Stimulated activated CD4-positive, alpha-beta T cell treated with anti-CD3 and anti-CD28 coated beads, Interleukin-12 subunit alpha, Interleukin-12 subunit beta, amount 100 ng/mL, for 24 hours (primary cell): ENCODE measurements at places on chromosomes 3 and 15.
A peak's percentile ranks its signal among the peaks of the same experiment; 100 is the strongest.

DNA sequence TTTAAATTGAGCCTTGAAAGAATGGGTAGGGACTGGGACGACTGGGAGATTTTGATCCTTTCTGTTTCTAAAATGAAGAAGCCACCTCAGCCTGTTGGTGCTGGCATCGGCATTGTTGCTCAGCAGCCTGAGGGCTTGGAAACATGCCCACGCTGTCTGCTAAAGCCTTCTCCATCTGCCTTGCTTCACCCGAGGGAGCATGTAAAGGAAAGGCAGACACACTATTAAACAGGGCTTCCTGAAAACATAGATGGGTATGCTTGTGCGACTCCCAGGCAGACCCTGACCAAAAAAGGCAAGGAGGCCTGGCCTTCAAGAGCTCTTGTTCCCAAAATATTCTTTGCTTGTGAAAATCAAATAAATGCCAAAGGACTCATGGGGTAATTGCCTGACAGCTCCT, 84.2 kb upstream of the SLC4A7 start:
- DNase-seq = no peak

DNA sequence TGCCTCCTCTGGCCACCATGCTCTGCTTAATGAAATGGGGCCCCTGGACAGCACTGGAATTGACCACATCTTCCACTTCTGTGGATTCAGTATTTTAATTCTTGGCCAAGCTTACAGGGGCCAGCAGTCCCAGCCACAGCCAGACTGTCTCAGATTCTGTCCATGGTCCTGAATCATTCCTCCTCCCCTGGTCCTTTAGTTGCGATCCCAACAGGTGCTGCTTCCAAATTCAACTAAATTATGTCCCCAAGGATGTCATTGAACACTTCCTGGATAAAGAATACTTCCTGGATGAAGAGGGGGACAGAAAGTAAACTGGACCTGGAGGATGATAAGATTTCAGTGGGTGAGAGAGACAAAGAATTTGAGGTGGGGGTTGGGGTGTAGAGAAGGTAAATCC, 111.1 kb upstream of the FOXB1 start:
- no peak for DNase-seq

GRCh38 chr15:28165791-28166190, 66.7 kb upstream of the OCA2 start:
- DNase-seq = no peak

- DNase-seq = no peak
Observed at GRCh38 chr3:33687406-33688010, 30.5 kb downstream of the CLASP2 start.

DNA sequence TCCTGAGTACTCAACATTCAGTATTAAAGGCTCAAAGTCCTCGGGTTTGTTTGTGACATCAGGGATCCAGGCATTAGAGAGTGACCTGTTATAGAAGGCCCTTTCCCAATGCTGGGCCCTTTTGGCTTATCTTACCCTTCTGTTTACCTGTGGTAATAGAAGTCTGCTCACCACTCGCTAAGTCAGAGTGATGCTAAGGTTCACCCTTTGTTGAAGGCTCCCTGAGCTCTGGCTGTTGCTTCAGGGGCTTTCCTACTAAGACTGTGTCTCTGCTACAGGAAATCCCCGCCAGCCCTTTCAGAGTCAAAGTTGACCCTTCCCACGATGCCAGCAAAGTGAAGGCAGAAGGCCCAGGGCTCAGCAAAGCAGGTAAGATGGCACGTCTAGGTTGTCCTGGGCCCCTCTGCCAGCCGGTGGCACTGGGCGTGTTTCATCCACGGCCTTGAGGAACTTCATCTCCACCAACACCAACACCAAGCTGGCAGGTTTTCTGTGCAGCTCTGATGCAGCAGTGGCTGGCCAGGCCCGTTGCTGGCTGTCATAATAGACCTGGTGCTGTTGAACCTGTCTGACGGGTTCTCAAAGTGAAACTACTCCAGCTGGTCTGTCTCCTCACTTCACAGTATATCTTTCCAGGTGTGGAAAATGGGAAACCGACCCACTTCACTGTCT, 99.1 kb downstream of the DNASE1L3 start:
- no peak for DNase-seq

GRCh38 chr3:46078712-46079400, 51.6 kb upstream of the XCR1 start:
- DNase-seq = peak; percentile 89

DNA sequence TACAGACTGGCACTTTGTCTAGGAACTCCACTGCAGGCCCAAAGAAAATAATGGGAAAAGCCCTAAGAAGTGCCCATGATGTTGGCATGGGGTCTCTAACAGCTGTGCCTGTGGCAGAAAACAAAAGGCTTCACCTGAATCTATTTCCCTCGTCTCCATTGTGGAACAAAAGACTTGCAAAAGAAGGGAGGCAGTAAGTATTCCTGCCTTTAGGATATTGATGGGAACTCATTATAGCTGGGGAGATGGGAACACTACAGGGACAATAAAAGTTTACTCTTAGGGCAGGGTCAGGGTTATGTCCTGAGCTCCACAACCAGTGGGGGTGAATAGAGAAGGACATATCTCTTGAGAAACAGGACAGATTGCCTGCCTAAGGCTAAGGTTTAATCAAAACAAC, 930.6 kb upstream of the EPHA6 start:
- no peak for DNase-seq

GRCh38 chr3:134197681-134198261, 52.9 kb downstream of the RYK start:
- DNase-seq = no peak

GRCh38 chr3:124648551-124648950, 81.7 kb upstream of the UMPS start:
- no peak for DNase-seq

DNA sequence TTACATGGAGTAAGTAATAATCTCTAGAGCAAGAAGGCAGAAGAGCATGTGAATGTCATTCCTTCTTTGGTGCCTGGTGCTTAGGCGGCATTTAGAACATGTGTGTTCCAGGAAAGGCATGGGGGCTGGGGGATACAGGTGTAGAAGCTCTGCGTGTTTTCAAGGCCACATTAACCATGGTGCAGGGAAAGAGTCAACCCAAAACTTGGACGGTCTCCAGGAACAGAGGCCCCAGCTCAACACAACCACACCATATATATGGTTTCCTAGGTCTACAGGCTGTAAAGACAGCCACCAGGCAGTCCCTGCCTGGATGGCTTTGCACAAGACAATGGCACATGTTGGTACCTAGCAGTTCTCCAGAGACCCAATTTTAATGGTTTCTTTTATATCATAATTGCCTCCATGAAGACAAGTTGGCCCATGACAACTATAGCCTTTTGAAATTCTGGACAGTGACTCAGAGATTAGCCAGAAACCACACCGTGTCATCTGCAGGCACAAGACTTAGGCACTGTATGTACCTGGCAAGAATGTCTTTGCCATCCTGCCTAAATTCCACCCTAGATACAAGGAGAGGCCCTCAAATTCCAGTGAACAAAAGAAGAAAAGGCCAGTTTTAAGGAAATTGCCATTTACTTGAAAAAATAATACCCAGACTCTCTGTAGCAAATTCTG, 25.0 kb upstream of the DGKG start:
- no peak for DNase-seq

GRCh38 chr3:193418576-193419373, 40.2 kb upstream of the ATP13A5 start:
- no peak for DNase-seq

DNA sequence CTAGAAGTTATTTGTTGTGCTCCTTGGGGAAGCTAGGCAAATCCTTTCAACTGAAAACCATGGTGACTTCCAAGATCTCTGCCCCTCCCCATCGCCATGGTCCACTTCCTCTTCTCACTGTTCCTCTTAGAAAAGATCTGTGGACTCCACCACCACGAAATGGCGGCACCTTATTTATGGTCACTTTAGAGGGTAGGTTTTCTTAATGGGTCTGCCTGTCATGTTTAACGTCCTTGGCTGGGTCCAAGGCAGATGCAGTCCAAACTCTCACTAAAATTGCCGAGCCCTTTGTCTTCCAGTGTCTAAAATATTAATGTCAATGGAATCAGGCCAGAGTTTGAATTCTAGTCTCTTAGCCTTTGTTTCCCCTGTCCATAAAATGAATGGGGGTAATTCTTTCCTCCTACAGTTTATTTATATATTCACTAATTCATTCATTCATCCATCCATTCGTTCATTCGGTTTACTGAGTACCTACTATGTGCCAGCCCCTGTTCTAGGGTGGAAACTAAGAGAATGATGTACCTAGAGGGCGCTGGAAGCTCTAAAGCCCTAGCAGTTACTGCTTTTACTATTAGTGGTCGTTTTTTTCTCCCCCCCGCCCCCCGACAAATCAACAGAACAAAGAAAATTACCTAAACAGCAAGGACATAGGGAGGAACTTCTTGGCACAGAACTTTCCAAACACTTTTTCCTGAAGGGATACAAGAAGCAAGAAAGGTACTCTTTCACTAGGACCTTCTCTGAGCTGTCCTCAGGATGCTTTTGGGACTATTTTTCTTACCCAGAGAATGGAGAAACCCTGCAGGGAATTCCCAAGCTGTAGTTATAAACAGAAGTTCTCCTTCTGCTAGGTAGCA, 657 bp downstream of the PATL2 start:
- DNase-seq = no peak

DNA sequence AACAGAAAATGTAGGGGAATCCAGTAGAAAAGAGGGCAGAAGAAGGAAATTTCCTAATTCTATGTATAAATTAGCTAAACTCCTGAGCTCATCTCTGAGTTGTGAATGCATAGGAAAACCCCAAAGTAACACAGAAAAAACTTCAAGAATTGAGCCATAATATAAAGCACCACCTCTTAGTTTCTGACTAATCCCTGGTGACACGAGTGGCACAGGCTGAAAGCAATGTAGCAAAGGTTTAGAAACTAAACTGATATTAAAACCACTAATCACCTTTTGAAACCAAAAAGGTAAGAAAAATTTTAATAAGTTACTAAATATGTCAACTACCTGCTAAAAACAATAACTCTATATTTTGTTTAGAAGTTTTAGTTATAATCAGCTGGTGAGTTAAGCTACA, 255.6 kb upstream of the NECTIN3 start:
- no peak for DNase-seq

- no peak for DNase-seq
Observed at GRCh38 chr15:69979783-69980182, 117.9 kb downstream of the TLE3 start.

DNA sequence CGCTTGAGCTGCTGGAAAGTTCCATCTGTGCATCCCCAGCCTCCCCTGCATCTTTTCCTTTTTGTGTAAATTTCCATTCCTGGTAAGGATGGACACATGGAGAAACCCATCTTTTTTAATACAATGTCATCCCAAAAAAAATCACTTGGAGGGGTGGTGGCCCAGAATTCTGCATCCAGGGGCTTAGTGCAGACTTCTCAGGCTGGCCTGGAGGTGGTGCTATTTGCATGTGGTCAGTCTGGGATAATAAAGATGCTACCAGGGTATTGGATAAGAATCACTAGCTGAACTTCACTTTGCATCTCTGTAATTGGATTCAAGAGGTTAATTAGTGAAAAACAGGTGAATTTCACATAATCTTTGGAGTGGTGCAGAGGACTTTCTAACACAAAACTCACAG, 1.8 kb upstream of the ZSCAN2 start:
- no peak for DNase-seq

DNA sequence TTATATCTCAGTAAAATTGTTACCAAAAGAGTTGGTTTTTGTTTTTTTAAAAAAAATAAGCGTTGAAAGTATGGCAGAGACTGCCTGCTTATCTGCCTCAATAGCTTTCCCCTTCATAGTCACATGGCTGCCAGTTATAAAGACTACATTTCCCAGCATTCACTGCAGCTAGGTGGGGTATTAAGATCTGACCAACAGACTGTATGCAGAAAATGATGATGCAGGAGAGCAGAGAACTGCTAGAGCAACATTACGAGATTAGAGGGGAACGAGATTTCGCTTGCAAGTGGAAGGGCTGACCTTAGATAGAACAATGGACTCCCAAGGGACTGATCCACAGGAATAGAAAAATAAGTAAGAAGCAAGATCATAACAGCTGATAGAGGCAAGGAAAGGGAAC, 14.3 kb downstream of the RHOA start:
- DNase-seq = no peak

- no peak for DNase-seq
Observed at GRCh38 chr15:74957476-74958035, 984 bp upstream of the RPP25 start.

- no peak for DNase-seq
Observed at GRCh38 chr3:134427400-134428111, 53.3 kb upstream of the AMOTL2 start.

- no peak for DNase-seq
Observed at GRCh38 chr3:39255503-39256325, 24.1 kb downstream of the CX3CR1 start.

- DNase-seq = no peak
Observed at GRCh38 chr3:190519886-190520285, 6.0 kb downstream of the IL1RAP start.

DNA sequence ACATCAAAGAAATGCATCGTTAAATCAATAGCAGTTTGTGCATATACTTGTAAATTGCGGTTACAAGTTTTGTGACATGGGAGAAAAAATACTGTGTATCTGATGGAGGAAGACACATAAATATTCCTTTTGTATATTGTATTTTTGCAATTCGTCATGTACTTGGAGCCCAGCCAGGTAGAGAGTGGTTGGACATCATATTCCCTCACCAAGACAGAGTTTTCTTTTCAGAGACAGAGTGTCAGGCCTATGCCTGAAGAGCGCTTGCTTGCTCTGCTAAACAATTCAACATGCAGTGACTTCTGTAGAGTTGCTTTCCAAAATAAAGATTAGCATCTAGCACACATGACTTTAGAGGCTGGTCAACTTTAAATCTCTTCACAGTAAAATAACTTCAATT, 24.8 kb upstream of the MEIS2 start:
- DNase-seq = no peak

- no peak for DNase-seq
Observed at GRCh38 chr3:9352917-9353752, 9.7 kb upstream of the THUMPD3 start.
